ENCODE measurements at places on chromosomes 6 and 20.

GRCh38 chr6:100774681-100775080, 106.4 kb downstream of the ASCC3 start:
- DNase-seq: no peak

GRCh38 chr6:30093951-30094661, 18.5 kb upstream of the RNF39 start:
- no peak for DNase-seq

GRCh38 chr6:159112714-159113113, 56.5 kb upstream of the FNDC1 start:
- no peak for DNase-seq

GRCh38 chr6:11414176-11414963, 123.2 kb upstream of the TMEM170B start:
- DNase-seq: peak; percentile 74

DNA sequence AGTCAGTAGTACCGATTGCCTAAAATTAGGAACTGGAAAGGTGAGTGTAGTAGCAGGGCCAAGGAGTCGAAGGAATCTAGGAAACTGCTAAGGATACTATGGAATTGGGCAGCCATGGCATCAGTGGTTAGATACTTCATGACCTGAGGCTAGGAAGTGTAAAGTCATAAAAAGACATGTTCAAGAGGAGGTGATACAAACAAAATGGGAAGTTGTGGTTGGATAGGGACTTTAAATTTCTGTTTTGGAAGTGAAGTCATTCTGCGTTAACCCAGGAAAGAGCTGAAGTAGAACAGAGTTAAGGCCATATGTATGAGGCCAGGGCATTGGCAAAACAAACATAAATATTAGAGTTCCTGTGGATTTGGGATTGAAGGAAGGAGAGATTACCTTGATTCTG, 88.6 kb upstream of the TMEM181 start:
- no peak for DNase-seq

- DNase-seq: peak; percentile 97
Observed at GRCh38 chr6:158653577-158654354, 3.9 kb downstream of the SYTL3 start.

- DNase-seq: no peak
Observed at GRCh38 chr20:50336661-50337060, 146.0 kb downstream of the CEBPB start.

DNA sequence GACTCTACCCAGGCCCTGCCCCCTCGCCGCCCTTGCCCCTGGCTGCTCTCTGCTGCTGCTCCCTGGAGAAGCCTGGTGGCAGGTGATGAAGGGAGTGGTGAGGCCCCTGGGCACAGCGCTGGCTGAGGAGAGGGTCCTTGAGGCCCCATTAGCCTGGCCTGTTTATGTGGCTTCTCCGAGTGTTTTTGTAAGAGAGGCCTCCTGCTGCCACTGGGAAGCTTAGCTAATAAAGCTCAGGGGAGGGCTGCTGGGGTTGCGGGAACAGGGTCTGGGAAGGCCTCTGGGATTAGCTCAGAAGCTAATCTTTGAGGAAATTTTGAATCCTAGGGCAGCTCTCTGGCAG, 15.5 kb downstream of the EBF4 start:
- DNase-seq: no peak

DNA sequence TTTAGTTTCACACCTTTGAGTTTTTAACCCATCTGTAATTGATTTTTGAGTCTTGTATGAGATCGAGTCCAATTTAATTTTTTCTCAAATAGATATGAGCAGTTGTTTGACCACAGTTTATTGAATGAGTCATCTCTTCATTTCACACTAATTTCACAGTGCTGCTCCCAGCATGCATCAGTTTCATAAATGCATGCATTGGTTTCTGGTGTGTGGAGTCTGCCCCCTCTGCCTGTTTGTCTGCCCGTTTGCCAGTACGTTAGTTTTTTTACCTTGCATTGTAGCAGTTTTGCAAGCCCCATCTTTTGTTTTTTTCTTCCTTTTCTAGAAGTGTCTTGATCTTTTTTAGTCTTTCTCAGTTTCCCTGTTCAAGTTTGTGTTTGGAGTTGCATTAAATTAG, 11.9 kb downstream of the SLX4IP start:
- peak; percentile 92 for DNase-seq

DNA sequence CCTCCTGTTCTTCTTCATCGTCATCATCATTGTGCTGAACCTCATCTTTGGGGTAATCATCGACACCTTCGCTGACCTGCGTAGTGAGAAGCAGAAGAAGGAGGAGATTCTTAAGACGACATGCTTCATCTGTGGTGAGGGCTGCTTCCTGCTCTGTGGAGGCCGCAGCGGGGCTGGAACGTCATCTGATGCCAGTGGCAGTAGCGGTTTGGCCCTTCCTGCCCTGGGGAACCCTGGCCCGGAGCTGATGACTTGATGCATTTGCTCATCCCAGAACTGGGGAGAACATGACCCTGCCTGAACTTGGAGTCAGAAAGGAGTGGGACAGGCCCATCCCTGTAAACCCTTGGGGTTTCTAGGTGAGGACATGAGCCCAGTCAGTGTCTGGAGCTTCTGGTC, 18.7 kb downstream of the UQCC2 start:
- peak; percentile 84 for DNase-seq

DNA sequence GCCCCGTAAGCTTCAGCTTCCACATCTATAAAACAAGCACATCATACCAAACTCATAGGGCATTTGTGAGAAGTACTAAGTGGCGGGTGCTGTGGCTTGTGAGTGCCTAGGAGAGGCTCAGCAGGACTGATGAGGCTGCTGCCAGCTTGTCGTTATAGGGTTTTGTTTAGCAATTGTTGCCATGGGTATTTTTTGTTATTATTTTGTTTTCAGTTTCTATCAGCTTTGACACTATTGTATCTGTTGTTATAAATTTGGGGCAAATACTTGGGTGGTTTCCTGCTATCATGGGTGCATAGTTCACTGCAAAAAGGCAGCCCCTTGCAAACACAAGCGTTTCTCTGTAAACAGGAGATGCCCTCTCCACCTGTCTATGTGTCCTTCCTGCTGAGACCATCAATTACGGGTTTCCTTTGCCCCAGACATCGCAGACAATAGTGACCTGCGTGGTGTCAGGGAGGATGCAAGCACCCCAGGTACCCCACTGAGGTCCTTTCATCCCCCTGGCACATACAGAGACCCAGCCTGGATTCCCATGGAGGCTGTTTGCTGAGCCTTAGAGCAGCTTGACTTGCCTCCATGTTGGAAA, 3.1 kb upstream of the CCDC167 start:
- peak; percentile 58 for DNase-seq

- no peak for DNase-seq
Observed at GRCh38 chr6:105250533-105250932, 70.7 kb upstream of the POPDC3 start.

- DNase-seq: no peak
Observed at GRCh38 chr6:46689657-46690056, 2.0 kb downstream of the TDRD6 start.

GRCh38 chr6:124002377-124003081, 198.9 kb downstream of the NKAIN2 start:
- DNase-seq: no peak

GRCh38 chr20:25622049-25622448, 1.8 kb downstream of the NANP start:
- no peak for DNase-seq

- no peak for DNase-seq
Observed at GRCh38 chr6:20916086-20916485, 381.8 kb downstream of the CDKAL1 start.

GRCh38 chr6:49839957-49840356, 26.4 kb downstream of the CRISP1 start:
- no peak for DNase-seq

DNA sequence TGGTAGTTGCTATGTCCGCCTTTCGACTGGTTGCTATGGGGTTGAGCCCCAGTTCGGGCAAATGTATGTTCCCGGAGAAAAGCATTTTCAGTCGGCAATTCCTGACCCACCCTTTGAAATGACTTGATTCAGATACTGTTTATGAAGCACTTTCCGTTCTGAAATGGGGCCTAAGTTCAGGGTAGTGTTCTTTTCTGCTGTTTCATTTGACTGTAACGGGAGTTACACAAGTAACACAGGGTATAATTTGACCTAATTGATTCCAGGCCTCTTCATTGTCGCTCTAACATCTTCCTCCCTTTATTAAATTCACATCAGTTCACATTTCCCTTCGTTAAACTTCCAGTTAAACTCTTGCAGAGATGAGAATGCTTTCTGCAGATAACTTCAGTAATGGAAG, 85.5 kb downstream of the BMP6 start:
- DNase-seq: no peak

GRCh38 chr20:48669946-48670605, 157.7 kb downstream of the PREX1 start:
- no peak for DNase-seq

- no peak for DNase-seq
Observed at GRCh38 chr6:44043479-44044153, 83.6 kb downstream of the MRPL14 start.

GRCh38 chr6:26260110-26260637, 104.8 kb upstream of the BTN3A2 start:
- DNase-seq: no peak

DNA sequence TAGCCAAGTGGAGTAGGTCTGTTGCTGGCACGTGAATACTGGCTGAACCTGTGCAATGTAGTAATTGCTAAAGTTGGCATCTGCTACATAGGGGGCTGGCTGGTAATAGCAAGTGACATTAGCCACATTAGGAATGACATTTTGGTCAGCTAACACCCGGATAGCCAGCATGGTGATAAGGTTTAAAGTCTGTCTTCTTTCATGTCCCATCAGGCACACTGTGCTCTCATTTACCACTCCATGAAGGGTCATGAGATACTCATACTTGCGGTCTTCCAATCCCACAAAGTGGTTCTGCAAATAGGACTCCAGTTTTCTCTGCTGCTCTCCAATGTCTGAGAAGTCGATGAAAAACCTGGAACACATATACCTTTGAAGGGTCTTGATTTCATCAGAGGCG, 2.8 kb downstream of the TENT5A start:
- no peak for DNase-seq

- no peak for DNase-seq
Observed at GRCh38 chr6:163341224-163342061, 73.1 kb upstream of the QKI start.

DNA sequence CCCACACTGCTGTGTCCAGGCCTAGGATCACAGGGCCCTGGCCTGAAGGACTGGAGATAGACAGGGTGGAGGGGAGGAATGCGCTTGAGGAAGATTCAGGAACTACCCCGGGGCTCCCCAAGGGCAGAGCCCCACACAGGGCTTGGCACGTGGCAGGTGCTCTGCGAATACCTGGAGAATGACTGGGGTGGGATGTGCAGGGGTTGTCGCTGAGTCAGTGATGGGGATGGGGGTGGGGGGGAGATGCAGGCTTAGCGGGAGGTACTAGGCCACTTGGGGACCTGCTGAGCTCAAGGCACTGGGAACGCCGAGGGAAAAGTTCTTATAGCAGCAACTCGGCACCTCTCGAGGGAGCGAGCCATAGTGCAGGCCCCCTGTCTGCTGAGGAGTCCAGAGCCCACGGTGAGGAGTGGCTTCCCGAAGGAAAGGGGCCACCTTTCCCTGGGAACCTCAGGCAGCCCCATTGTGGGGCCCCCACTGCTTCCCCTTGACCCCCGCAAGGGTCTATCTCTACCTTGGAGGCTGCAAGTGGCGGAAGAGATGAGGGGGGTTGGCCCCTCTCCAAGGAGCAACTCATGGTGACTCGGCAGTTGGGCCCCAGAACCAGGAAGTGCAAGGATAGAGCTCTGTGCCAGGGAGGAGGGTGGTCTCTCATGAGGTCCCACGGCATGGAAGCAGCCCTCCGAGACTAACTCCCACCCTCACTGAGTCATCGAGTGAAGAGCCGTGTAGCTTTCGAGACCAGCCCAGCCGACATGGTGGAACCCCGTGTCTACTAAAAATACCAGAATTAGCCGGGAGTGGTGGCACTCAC, 33.1 kb downstream of the SRC start:
- no peak for DNase-seq

GRCh38 chr6:96898241-96898851, 655 bp upstream of the NDUFAF4 start:
- peak; percentile 23 for DNase-seq

GRCh38 chr6:52331793-52332457, 30.0 kb upstream of the PAQR8 start:
- DNase-seq: no peak

DNA sequence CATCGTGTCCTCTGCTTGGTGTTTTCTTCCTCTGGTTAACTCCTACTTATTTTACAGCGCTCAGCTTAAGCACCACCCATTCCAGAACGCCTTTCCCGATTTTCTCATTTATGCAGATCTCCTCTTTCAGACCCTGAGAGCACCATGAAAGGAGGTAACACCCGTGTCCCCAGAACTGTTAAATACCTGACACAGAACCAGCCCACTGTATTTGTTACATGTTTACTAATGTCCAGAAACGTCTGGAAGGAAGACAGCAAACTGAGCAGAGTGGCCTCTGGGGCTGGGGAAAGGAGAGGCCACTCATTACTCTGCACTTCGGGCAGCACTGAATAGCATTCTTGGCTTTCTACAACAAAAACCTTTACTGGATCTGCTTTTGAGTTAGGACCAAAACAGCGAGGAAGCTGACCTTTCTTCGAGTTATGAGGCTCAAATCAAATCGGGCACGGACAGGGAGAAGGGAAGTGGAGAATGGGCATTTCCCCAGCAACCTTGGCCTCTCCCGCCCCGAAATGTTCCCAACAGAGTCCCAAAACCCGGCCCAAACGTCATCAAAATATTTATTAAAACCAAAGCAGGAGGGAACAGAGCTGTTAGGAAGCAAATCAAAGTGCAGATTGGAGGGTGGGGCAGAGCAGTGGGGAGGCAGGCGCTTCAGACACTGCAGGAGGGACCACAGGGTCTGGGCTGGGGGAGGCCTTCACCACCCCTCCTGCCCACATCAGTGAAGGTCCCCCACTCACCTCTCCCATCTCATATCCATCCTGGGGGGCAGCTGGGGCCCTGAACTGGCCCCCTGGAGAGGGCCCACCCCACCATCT, 1.1 kb upstream of the NECAB3 start:
- no peak for DNase-seq

GRCh38 chr20:52242237-52243230, 51.0 kb upstream of the ZFP64 start:
- peak; percentile 34 for DNase-seq
